ENCODE measurements at places on chromosomes 4 and X. TPM values are rescaled to one million over a fixed set of nuclear protein-coding genes. Genes with fewer than 3 reads are reported as not detected.

DCAF8L1 gene
- total RNA-seq: not detected

ABCG2 gene
- 3.4 TPM for total RNA-seq

GASK1B gene
- 15.8 TPM for total RNA-seq

CPE gene
- 74.6 TPM for total RNA-seq

EPHA5 gene
- total RNA-seq: 15.1 TPM

MGARP gene
- 4.9 TPM for total RNA-seq

CCKAR gene
- total RNA-seq: not detected

EGFL6 gene
- total RNA-seq: not detected

DMRTC1 gene
- total RNA-seq: not detected

GPR82 gene
- not detected for total RNA-seq

TMPRSS11B gene
- not detected for total RNA-seq

RASSF6 gene
- not detected for total RNA-seq

MID2 gene
- 6.4 TPM for total RNA-seq

LONRF3 gene
- 0.47 TPM for total RNA-seq

TCEAL2 gene
- total RNA-seq: 0.12 TPM

RNF212 gene
- total RNA-seq: 0.60 TPM

WDR17 gene
- total RNA-seq: 0.15 TPM

ADH6 gene
- total RNA-seq: not detected

SPANXA1 gene
- not detected for total RNA-seq

GALNTL6 gene
- total RNA-seq: not detected

VSIG4 gene
- not detected for total RNA-seq

PAGE2B gene
- total RNA-seq: not detected

MSX1 gene
- 1.9 TPM for total RNA-seq

AFP gene
- total RNA-seq: 0.59 TPM

EREG gene
- total RNA-seq: not detected
